ENCODE measurements at places on chromosomes 11 and 22. TPM values are rescaled to one million over a fixed set of nuclear protein-coding genes. Genes with fewer than 3 reads are reported as not detected.

Gene TPBGL
- total RNA-seq = not detected

Gene ZNRF3
- 1.7 TPM for total RNA-seq

Gene VPREB1
- total RNA-seq = not detected

Gene OR4D6
- not detected for total RNA-seq

Gene DDIAS
- total RNA-seq = 1.9 TPM

DNA sequence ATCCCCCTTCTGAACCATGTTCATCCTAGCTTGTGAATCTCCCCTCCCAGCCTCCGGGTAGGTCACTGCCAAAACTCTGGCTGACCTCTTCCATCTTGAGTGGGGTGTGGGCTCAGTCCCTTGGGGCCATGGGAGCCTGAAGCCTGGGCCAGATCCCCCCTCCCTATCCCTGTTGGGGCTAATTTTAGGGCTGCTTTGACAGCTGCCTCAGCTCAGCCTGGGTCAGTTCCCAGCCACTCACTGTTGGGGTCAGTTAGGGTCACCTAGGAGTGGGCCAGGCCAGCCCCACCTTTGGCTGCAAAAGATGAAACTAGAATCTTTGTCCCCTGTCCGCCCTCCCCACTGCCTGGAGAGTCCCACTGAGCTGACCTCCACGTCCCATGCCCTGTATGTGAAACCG, 29.8 kb upstream of the P2RY2 start:
- no peak for DNase-seq

DNA sequence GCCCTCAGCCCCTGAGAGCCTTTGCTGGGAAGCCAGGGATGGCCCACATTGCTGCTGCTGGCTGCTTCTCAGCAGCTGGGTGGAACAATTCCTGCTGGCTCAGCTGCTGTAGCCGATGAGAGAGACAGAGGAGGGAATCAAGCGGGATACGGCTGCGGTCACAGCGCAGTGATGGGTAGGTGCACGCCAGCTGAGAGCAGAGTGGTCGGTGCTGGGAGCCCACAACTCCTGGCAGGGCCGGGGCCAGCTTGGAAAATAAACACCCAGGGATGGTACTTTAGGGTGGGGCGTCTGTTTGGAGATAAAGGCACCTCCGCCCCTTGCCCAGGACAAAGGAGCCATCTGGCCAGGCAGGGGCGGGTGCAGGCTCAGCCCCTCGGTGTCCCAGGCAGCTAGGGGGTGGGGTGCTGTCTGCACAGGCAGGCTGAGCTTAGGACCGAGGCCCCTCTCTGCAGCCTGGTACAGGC, 480.5 kb downstream of the MIAT start:
- DNase-seq = no peak

DNA sequence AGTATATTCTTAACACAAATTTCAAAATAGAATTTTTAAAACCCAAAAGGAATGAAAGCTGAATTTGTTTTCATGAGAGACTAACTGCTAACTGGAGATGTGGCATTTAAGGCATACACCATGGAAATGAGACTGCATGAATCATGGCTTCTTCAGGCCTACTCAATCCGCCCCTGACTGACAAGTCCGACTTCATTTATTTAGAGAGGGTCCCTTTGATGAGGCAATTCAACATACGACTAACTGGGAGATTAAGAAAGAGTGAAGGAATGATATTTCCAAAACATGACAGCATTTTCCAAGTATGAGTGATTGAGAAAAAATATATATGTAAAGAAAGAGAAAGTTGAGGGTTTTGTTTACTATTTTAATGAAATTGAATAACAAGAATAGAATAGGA, 720.1 kb downstream of the DLG2 start:
- no peak for DNase-seq

GRCh38 chr11:18704698-18705097, 6.1 kb downstream of the TMEM86A start:
- DNase-seq = no peak

- DNase-seq = no peak
Observed at GRCh38 chr11:77187111-77187750, 59.2 kb downstream of the MYO7A start.

DNA sequence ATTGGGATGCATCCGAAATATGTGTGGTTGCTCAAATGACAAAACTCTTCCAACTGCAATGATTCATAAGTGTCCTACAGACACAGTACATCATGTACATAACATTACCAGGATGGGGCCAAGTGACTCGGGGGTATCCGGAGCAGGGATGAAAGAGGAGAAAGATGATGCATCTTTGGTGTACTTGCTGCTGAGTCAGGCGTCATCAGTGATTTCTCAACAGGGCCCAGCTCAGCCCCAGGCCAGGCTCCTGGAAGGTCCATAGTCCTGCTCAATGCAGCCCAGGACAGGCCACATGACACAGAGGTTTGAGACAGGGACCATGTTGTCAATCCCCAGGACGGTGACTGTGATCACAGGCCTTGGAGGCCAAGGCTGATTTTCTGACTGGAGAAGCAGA, 59.3 kb downstream of the GGTLC2 start:
- peak; percentile 80 for DNase-seq
